ENCODE measurements at places on chromosomes 6 and 20.

DNA sequence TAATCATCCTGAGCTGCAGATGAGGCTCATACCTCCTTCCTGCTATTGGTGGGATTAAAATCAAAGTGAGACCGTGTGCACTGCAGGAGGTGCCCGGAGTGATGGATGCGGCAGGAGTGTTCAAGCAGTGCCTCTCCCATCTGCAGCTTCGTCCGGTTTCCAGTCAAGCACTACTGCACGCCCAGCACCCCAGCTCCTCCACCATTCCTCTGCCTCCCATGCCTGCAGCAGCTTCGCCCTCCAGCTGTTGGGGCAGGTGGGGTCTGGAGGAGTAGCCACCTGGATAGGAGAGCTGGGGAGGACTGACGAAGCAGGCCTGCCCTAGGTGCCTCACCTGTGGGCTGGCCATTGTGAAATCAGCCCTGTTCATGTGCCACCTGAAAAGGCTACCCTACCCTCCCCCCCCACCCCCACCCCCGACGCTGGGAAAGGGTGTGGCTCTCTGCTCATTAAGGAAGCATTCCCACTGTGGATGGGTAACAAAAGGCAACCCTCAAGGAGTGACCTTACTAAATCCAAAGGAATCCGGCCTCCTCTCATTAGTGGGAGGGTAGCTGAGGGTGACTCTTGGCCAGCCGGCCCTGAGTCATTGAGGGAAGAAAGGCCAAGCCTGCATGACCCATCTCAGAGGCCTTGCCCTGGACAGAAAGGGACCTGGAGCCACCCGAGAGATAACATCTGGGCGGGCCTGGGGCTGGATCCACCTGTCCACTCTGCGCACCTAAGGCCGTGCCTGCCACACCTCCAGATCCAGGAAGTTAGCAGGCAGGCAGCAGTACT, 115.9 kb upstream of the ARMC2 start:
- no peak for DNase-seq

GRCh38 chr6:14051355-14051754, 66.2 kb upstream of the CD83 start:
- DNase-seq, result no peak

- no peak for DNase-seq
Measured at GRCh38 chr20:23101696-23102406, 15.7 kb upstream of the CD93 start.

- DNase-seq, result no peak
Measured at GRCh38 chr6:16758163-16758975, 2.9 kb downstream of the ATXN1 start.

DNA sequence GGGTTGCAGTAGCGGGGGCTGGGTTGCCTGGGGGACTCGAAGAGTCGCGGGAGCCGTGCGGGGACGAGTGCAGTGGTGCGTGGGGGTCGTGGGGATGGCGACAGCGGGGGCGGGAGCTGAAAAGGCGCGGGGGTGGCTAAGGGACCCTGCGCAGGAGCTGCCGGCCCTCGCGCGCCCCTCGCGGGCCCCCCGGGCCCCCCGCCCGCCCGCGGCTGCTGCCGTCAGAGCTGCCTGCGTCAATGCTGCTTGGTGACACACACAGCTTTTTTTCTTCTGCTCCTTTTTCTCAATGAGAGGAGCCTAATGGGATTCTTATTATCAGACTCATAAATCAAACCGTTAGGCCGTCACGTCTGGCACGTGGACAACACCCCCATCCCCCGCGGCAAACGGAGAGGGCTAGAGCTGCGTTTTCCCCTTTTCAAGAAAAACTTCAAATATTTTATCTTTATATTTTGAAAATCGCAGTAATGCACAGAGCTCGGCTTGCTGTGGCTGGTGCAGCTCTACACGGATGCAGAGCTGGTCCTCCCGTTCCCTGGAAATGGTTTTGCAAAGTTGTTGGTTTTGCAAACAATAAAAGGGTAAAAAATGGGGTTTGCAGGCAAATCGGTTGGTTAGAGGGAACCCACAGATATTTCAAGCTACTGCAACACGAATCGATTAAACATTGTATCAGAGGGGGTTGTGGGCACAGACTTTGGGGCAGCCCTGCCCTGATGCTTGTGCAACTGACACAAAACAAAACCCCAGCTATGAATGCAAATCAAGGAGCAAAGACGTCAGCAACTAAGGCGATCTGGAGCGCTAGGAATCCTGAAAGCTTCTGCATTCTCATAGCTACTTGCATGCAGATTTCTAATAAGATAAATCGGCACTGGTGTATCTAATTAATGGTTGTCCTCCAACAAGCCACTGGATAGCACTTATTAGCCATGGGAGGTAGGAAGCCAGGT, 161.4 kb downstream of the TBXT start:
- DNase-seq, result peak; percentile 83

- no peak for DNase-seq
Measured at GRCh38 chr6:13472976-13473767, 14.2 kb downstream of the GFOD1 start.

DNA sequence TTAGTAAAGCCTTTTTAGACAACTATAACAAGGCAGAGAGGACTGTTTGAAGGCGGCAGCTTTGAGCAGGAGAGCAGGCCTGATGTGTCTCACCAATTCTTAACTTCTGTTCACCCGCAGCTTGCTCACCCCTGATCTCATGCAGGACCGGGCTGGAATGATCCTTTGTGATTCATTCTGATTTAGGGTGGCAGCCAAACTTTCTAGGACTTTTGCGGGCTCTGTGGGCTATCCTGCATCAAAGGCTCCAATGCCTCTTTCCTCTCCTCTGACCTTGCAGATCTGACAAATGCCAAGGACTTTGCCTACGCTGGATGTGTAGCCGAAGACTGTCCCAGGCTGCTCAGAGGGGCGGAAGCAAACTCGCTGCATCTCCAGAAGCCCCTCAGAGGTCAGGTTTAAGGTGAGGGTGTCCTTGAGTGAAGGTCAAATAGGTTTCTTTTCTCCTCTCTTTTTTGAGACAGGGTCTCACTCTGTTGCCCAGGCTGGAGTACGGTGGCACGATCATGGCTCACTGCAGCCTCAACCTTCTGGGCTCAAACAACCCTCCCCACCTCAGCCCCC, 72.3 kb downstream of the VEGFA start:
- no peak for DNase-seq

GRCh38 chr6:142303176-142303533, 1.3 kb downstream of the ADGRG6 start:
- DNase-seq, result no peak

- DNase-seq, result no peak
Measured at GRCh38 chr6:4289770-4290320, 154.5 kb upstream of the ECI2 start.

DNA sequence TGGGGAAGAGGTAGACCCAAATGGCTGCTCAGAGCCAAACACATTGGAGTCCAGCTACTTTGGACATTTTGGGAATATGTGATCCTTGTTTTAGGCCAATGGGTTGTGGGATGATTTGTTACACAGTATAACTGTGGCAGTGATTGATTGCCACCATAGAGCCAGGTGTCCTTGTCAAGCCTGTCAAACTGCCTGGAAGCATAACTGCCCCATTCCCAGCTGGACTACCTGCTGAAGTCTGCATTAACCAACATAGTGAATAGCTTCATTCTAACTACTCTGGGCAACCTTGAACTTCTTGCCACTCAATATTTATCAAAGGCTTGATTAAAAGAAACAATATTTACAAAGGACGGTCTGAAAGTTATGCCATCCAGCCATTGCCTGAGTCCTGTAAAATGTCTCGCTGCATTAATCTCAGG, 164.7 kb downstream of the LINC00237 start:
- DNase-seq, result no peak

DNA sequence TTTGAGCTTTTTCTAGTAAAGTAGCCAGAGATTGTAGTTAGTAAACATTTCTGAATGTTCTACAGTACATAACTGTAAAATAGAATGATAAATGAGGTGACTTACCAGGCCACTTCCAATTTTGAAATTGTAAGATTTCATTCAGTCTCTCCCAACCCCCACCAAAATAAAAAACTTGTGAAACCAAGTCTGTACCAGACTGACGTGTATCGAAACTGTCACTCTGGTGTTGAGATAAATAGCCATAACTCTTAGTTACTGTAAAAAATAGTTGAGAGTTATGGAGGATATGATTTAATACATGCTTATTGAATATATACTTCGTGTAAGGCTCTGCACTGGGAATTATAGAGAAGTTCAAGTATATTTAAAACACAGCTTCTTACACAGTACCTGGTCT, 455.7 kb downstream of the PLCB1 start:
- DNase-seq, result no peak

- DNase-seq, result no peak
Measured at GRCh38 chr6:163538331-163538730, 123.8 kb downstream of the QKI start.

DNA sequence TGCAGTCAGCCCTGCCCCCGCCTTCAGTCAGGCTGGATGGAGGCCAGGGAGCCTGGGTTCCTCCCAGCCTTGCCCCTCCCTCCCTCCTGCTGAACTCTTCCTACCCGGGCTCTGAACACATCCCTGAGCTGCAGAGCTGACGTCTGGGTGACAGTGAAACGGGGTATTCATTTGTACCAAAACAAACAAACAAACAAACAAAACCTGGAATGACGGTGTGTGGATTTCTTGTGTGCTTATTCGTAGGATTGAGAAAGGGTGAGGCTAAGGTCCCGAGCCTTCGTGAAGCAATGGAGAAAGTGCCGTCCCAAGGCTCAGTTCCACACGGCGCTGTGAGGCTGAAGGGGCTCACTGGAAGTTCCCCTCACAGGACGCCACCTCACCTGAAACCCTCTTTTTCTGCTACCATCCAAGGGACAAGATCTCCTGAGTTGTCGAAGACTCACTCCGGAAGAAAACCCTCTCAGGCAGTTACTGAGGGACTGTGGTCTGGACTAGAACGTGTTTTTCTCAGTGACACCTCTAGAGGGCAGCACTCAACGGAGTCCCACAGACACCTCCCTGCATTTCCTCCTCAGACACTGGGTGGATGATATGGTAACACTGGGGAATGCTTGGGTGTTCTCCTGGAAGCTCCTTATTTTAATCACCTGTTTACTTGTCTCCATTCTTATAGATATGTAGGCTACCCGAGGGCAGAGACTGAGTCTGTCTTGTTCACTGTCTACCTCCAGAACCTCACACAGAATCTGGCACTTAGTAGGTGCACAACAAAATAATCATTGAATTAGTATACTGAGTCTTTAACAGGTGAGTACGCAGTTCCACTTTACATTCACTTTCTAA, 27.3 kb downstream of the GSTA3 start:
- peak; percentile 80 for DNase-seq

DNA sequence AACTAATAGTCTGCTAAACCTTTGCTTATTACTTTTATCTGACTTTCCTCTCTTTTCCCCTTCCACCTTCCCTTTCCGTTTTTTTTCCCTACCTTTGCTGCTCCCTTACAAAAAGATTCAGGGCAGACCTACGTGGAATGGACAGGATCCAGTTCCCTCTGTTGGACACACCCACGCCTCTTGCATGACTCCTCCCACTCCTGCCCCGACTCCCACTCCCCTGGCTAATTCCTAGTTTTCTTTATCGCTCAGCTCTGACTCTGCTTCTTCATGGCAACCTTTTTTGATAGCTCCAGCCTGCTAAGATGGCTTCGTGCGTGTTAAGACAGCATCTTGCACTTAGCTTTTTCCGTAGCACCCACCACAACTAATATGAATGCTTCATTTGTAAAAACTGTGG, 715.6 kb upstream of the NRSN1 start:
- DNase-seq, result peak; percentile 6

DNA sequence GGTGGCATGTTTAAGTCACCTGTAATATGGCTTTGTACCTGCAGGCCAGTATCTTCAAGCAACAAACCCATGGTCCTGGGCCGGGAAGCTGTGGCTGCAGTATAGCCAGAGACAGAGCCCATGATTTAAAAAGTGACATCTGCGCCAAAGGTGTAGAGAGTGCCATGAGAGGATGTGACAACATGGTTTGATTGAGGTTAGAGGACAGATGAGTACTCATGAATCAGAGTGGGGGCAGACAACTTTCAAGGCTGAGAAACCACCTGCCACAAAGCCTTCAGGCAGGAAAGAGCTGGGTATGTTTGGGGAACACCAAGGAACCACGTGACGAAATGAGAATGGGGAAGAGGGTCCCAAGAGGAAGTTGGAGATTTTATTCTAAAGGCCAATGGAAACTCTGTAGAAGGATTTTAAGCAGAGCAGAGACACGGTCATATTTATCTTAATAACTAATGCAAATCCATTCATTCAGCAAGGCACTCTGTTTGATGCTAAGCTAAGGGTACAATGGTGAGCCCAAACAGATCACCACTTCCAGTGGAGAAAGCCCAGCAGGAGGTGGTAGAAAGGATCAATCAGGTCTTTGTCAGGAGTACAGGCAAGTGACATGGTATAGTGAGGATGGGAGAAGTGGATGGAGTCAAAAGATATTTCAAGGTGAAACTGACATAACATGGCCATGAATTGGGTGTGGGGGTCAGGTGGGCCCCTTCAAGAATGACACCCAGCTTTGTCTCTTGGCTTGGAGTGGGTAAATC, 3.4 kb upstream of the MICAL1 start:
- no peak for DNase-seq

DNA sequence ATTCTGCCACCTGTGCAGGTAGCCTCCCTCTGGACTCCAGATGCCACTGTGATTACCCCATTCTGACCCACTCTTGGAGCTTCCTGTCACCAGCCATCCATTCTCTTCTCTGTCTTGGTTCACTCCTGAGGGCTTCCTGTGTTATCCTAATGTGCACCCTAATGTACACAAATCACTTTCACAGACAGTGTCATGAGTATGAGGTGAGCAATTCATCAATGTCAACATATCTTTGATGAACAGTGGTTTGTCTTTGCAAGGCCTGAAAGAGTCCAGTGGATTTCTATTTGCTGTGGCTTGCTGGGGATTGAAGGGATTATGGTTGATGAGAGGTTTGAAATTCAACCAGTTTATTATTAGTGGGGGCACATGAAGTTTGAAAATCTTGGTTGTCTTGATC, 63.8 kb upstream of the EEF1E1 start:
- no peak for DNase-seq

DNA sequence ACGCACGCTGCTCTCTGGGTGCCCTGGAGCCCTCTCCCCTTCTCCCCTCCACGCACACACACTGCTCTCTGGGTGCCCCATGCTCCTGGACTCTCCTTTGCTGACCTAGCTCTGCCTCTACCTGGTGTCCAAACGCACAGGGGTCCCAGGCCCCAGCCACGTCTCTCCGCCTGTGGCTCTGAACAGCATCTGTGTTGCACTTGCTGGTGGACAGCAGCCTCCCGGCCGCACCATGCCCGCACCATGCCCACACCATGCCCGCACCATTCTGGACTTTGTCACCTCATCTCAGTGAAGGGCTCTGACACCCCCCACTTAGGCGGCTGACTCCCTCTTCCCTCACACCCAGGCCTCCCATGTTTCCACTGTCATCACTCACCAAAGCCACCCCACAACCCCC, 21.8 kb downstream of the TCFL5 start:
- no peak for DNase-seq

Measured in HEK293T (cell line).